Head of caudate nucleus (tissue), 42 donors: ENCODE measurements at places on chromosomes 4 and X.
A peak's percentile ranks its signal among the peaks of the same experiment; 100 is the strongest.

DNA sequence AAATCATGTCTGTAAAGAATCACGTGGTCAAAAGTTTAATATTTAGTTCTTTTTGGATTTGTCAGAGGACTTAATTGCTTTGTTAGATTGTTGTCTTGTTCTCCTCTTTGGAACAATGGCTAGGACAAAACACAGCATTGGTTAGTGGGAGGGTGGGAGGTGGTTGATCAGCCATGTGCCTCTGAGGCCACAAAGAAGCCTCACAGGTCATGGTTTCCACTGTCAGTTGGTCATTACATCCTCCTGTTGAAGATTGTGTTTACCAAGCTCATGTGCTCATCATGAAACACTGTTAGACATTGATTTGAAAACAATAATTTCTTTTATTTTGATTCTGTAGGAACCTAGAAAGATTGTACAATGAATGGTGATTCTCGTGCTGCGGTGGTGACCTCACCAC is 31.9 kb downstream of the ADD1 start:
- DNase-seq, result peak; percentile 44

GRCh38 chr4:93495346-93495745 is 333.2 kb upstream of the ATOH1 start:
- DNase-seq, result no peak

- no peak for DNase-seq
Observed at GRCh38 chr4:7180938-7181337, 11.4 kb upstream of the SORCS2 start.

DNA sequence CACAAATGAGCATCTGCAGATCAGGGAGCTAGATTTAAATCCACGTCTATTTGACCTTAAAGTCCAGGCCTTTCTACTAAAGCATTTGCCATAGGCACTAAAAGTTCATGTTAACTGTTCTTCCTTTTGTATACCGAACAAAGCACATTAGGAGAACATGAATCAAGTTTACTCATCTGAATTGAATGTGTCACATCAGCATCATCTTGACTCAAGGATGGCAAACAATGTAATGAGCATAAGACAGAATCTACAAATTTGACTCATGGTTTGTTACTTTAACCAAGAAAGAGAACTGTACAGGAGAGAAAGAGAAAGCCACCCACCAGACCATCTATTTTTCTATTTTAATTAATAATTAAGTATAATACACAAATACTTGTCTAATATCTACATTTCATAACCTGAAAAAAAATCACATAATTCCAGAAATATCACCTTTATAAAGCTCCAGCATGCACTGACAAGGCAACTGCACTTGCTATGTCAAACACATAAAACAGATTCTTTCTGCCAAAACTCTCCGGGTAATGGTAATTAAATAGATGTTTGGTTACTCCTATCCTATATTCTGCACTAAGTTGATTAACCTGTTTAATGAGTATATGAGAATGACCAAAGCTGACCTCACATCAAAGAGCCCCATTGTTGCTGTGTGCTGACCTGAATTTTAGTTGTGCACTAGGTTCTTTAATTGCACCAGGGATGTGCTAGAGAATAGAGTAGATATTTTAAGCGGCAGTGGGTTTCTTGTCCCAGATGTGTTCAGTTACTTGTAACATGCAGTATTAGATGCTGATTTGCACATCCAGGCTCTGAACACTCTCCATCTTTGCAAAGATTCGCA is 42.5 kb upstream of the LEF1 start:
- no peak for DNase-seq

DNA sequence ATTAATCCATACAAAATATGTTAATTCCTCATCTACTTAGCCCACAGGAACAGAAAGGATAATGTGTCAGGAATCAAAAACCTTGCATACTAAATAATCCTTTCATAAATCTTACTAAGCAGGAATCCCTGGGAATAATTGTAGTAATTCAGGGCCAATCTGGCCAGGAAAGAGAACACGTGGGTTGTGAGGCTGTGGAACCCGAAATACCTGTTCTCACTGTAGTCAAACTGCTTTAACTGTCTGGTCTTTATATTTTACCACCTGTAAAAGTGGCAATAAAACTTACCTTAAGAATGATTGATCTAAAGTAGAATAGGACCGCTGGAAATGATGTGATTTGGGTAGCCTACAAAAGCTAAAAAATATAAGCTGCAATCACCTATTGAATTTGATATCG is 1620.9 kb downstream of the STIM2 start:
- DNase-seq, result no peak

DNA sequence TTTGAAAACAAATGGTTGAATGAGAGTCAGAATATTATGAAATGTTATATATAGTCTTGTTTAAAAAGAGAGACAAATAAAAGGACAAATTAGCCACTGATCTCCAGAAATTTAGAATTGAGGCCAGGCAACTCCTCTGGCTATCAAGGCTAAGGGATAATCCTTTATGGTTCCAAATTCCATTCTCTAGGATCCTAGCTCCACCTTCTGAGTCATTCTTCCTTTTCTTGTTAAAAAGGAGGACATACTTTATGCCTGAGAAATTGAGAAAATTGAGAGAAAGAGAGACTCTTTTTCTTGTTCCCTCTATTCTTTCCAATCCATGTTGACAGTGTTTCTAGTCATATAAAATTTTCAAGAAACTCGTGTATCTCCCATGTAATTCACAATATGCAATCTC is 1299.5 kb downstream of the FSTL5 start:
- no peak for DNase-seq

- DNase-seq, result peak; percentile 22
Observed at GRCh38 chrX:7088968-7089615, 58.4 kb upstream of the STS start.

DNA sequence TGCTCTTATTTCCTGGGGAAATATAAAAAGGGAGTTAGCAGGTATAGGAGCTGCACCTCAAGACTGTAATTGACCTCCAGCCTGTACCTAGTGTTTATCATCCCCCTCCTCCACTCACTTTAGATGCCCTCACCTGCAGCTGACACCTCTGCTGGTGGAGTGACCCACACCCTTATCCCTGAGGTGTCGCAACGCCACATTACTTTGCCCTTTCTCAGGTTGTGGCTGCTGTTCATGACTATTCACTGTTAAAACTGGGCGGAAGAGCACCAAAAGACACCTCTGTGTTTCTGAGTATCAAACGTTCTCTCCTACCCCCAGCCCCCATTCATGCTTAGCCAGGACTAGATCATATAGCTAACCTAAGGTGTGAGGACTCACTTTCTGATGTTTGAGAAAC is 101.5 kb upstream of the ADAMTS3 start:
- DNase-seq, result no peak

DNA sequence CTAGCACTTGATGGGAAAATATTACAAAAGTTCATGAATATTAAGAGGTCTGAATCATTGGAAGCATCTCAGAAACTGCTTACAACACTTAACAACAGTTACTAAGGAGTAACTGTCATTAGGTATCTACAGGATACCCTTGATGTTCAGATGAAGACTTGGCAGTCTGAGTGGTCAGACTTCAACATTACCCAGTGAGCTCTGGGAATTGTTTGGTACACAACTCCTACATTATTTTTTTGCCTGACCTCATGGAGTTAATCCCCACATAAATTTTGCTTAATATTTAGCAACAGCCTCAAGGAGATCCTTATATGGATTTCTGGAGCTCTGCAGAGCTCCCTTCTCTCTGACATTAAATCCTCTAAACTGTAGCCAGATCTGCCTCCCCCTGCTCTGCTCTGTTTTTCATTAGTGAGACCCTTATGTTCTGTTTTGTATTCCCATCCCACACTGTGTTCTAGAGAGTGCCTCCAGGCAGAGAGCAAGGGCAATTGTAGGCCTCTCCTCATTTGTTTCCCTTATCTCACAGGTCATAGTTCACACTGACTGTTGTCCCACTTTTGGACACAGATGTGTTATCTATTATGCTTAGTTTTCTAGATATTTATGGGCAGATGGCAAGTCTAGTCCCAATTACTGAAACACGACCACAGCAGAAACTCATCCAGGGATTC is 368.8 kb downstream of the GASK1B start:
- DNase-seq, result no peak

DNA sequence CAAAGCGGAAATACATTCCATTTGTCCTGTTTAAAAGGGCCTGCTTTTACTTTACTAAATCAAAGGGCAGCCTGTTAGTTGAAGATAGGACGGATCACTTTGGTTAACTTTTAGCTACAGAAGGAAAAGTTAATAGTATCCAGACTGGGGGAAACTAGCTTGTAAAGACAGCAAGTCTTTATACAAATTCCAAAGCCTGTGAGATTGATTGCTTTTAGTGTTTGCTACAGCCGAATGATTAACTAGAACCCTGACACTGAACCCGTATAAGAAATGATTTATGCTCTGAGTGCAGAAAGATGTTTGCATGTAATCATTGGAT is 93.4 kb downstream of the FRAS1 start:
- DNase-seq, result no peak

GRCh38 chrX:8688776-8689175 is 43.2 kb downstream of the ANOS1 start:
- no peak for DNase-seq

GRCh38 chr4:17866810-17867209 is 56.0 kb downstream of the NCAPG start:
- no peak for DNase-seq
